ENCODE measurements at places on chromosomes 1 and 21. TPM values are rescaled to one million over a fixed set of nuclear protein-coding genes. Genes with fewer than 3 reads are reported as not detected.

GRCh38 chr1:248821641-248822040 is 4.1 kb downstream of the SH3BP5L start:
- DNase-seq: no peak

DNA sequence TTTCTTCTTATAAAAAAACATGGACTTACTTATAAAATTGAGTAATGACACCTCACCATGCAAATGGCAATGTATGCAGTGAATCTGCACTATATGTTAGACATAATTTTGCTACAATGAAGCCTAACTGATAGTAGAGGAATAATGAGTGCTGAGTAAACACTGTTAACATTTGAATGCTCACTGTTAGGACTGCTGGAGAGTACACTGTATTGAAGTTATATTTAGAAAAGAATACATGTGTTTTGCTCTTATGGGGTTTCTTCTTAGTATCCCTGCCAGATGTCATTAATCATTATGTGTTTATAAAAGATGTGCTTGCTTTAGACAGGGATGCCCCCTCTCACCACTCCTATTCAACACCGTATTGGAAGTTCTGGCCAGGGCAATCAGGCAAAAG is 111.1 kb upstream of the ZP4 start:
- DNase-seq: no peak

GRCh38 chr1:20721117-20722061 is 3.6 kb upstream of the KIF17 start:
- no peak for DNase-seq

- no peak for DNase-seq
Observed at GRCh38 chr21:17585875-17586450, 26.7 kb downstream of the BTG3 start.

GRCh38 chr1:39250460-39251240 is 46.2 kb downstream of the MACF1 start:
- DNase-seq: no peak

GRCh38 chr1:46248122-46248920 is 758 bp downstream of the RAD54L start:
- DNase-seq: no peak

Gene CELA3A
- not detected for total RNA-seq

- no peak for DNase-seq
Observed at GRCh38 chr1:156368889-156369684, at the start of gene RHBG. RHBG (plus strand) TSS chr1:156369211; CDS start chr1:156369250, 39 bp downstream.

DNA sequence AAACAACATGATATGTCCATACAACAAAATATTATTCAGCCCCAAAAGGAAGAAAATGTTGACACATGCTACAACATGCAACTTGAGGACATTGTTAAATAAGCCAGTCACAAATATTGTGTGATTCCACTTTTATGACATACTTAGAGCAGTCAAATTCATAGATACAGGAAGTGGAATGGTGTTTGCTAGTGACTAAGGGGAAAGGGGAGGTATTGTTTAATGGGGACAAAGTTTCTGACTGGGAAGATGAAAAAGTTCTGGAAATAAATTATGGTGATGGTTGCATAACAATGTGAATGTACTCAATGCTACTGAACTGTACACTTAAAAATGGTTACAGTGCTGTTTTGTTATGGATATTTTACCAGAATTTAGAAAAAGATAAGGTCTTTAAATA is 77.7 kb downstream of the RHOU start:
- DNase-seq: no peak

DNA sequence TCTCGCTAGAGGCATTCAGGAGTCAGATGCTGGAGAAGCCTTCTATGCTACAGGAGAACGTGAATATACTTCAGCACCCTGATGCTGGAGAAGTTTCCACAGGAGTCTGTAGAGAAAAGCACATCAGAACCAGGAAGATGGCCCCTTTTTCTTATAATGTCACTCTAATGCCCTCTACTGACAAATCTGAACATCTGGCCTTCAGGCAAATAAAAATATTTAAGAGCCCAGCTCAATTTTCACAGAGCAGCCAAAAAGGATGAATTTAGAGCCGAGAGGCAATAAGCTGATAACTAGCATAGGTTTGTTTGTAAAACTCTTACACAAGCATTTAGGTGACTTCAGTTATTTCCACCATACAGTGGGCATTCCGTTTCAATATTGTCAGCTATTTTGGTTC is 3.8 kb upstream of the RRP15 start:
- DNase-seq: no peak

- no peak for DNase-seq
Observed at GRCh38 chr1:66519992-66520391, 14.0 kb upstream of the SGIP1 start.

Gene ELF3
- 0.31 TPM for total RNA-seq

GRCh38 chr1:90488451-90488850 is 228.7 kb downstream of the BARHL2 start:
- DNase-seq: no peak

GRCh38 chr1:41333146-41333784 is 28.0 kb upstream of the FOXO6 start:
- no peak for DNase-seq

Measured in occipital lobe (tissue), 3 donors.